Naive B cell (primary cell): ENCODE measurements at places on chromosomes 3 and 15. TPM values are rescaled to one million over a fixed set of nuclear protein-coding genes. Genes with fewer than 3 reads are reported as not detected.

- no peak for DNase-seq
These were observed 10.7 kb downstream of the CNTN6 start for GRCh38 chr3:1103525-1103924.

DNA sequence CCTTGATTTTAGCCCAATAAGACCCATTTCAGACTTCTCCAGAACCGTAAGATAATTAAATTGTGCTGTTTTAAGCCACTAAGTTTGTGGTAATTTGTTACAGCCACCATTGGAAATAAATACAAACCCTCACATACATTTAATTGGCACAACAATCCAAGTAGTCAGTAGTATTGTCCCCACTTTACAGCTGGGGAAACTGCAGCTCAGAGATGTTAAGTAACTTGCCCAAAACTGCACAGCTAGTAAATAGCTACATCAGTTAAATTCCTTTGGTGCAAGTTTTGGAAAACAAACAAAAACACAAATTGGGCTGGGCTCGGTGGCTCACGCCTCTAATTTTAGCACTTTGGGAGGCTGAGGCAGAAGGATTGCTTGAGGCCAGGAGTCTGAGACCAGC lies 13.3 kb upstream of the IREB2 start:
- DNase-seq: no peak

The BCL2A1 gene
- 30.9 TPM for polyA plus RNA-seq

- no peak for DNase-seq
These were observed 113.7 kb upstream of the SMAD3 start for GRCh38 chr15:66951531-66952320.

The INKA1 gene
- 4.3 TPM for polyA plus RNA-seq

The TM2D3 gene
- polyA plus RNA-seq: 32.5 TPM

The SEMA7A gene
- 1.5 TPM for polyA plus RNA-seq

- no peak for DNase-seq
These were observed 562.3 kb downstream of the MCTP2 start for GRCh38 chr15:94793641-94794040.

The PRC1 gene
- polyA plus RNA-seq: 3.5 TPM

GRCh38 chr15:91152896-91153581 lies 53.0 kb downstream of the SV2B start:
- no peak for DNase-seq

DNA sequence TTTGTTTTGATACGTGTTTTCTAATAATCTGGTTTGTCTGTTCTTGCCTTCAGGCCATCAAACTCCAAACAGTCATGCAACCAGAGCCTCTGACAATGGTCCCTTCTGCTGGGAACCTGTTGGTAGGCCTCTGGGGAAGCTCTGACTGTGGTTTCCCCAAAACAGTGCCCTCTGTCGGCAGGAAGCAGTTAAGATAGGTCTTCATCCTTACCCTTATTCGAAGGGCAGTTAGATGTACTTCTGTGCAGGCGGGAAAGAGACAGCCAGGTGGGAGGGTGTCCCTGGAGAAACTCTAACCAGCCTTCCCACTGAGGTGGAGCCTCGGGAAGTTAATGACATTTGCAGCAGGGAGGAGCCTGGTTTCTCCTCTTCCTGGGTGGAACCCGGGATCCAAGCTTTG lies 81.6 kb upstream of the CHMP2B start:
- DNase-seq: no peak

The VGLL3 gene
- not detected for polyA plus RNA-seq

The BBX gene
- 132 TPM for polyA plus RNA-seq

The DPP8 gene
- polyA plus RNA-seq: 53.1 TPM

- DNase-seq: no peak
These were observed 828.4 kb upstream of the DPPA4 start for GRCh38 chr3:110165753-110166152.

GRCh38 chr15:86077070-86077469 lies 2.6 kb upstream of the AGBL1 start:
- DNase-seq: no peak

The GPR62 gene
- not detected for polyA plus RNA-seq

DNA sequence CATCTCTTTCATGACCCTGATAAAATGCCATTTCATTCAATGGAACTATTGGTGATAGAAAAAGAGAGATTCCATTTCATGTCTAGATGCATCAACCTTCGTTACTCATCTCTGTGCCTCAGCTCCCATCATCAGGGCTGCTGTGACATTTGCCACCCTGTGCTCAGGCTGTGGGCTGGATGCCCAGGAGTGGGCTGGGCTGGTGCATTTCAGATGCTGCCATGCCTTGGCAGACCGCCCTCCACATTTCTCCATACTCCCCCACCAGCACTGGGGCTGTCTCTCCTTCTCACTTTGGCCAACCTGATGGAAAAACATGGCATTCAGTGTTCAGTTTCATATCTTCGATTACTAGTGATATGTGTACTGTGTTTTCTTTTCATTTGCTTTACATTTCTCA lies 59.1 kb downstream of the DNASE1L3 start:
- DNase-seq: no peak

GRCh38 chr3:56122911-56123310 lies 345.4 kb downstream of the ERC2 start:
- no peak for DNase-seq

- DNase-seq: no peak
These were observed 988 bp upstream of the RNF168 start for GRCh38 chr3:196504556-196504955.

DNA sequence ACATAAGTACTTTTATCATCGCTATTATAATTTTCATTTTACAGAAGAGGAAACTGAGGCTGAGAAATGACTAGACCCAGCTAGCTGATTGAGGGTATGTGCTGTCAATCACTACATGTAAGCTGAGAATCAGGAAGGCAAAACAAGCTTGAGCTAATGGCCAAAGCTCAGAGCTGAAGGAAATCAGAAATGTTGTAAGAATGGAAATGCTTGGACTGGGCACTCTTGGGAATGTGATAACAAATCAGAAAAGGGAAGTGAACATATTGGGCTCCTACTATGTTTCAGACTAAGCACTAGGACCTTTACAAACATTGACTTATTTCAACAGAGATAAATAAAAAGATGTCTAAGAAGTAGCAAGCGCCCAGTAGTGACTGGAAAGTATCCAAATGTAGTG lies 33.8 kb upstream of the BOC start:
- no peak for DNase-seq

DNA sequence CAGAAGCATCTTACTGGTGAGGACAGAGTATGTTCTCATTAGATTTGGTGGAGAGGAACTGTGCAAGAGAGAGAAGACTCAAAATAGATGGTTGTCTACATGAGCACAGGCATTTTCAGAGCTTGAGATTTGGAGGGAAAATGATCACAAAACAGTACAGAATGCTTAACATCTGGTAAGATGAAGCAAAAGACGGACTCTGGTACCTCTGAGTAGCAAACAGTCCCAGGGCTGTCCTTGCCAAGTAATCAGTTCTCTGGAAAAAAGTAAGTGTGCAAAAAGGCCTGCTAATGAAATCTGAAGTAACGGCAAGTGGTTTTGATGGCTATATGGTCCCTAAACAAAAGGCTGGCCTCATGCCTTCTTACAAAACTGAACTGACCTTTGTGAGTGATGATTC lies 414.2 kb downstream of the CNTN4 start:
- DNase-seq: no peak

DNA sequence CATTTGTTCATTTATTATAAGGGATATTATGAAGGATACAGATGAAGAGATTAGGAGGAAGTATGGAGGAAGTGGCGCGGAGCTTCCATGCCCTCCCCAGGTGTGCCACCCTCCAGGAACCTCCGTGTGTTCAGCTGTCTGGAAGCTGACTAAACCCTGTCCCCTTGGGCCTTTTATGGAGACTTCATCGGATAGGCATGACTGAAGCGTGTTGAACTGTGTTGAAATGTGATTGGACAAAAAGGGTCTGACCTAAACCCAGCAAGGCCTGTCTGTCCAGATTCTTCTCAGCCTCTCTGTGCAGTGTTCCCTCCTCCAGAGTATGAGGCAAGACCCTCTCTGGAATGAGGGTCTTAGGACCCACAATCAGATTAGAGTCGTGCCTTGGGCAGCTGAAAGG lies 31.7 kb downstream of the HACD3 start:
- no peak for DNase-seq

- no peak for DNase-seq
These were observed 32.6 kb downstream of the PRKCD start for GRCh38 chr3:53193466-53194209.

The ATP13A4 gene
- polyA plus RNA-seq: not detected

GRCh38 chr3:12839156-12839946 lies 2.0 kb downstream of the RPL32 start:
- DNase-seq: no peak

The PLXND1 gene
- not detected for polyA plus RNA-seq

The CASR gene
- polyA plus RNA-seq: not detected

GRCh38 chr15:85625856-85626255 lies 168.9 kb downstream of the KLHL25 start:
- DNase-seq: no peak

- DNase-seq: peak; percentile 60
These were observed 89.0 kb downstream of the NFKBIZ start for GRCh38 chr3:101938262-101938847.

DNA sequence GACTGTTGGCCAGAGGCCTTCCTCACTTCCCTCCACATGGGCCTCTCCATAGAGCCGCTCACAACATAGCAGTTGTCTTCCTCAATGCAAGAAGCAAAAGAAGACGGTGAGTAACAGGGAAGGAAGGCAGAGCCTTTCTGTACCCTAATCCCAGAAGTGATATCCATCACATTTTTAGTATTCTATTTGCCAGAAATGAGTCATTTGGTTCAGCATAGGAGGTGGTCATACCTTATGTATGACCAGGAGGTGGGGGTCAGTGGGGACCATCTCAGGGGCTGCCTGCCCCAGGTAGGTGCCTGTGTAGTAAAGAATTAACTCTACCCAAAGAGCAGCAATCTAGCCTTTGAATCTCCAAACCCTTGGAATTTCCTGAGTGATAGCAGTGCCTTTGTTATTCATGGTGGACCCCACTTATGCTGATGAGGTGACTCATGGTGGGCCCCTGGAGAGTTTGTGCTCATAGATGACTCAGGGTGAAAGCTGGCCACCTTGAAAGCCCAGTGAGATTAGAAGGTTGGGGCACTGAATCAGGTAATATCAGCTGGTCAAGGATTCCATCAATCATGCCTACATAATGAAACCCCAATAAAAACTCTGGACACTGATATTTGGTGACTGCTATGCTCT lies 323.9 kb upstream of the IGF1R start:
- no peak for DNase-seq

DNA sequence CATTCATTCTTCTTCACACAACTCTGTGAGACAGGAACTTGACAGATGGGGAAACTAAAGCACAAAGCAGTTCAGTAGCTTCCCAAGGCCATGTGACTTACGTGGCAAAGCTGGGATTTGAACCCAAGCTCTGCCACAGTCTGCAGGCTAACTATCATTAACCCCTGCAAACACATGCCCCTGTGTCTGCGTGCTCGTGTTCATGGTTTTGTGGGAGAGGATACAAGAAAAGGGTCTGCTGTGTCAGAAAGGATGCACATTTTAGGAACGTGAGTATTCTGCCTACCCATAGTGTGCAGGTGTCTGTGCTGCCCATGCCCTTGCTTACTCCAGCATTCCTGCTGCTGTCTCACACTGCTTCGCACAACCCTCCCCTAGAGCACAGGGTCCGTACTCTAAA lies 137.0 kb downstream of the CHDH start:
- DNase-seq: no peak

- no peak for DNase-seq
These were observed 28.7 kb downstream of the SIDT1 start for GRCh38 chr3:113560831-113561623.

DNA sequence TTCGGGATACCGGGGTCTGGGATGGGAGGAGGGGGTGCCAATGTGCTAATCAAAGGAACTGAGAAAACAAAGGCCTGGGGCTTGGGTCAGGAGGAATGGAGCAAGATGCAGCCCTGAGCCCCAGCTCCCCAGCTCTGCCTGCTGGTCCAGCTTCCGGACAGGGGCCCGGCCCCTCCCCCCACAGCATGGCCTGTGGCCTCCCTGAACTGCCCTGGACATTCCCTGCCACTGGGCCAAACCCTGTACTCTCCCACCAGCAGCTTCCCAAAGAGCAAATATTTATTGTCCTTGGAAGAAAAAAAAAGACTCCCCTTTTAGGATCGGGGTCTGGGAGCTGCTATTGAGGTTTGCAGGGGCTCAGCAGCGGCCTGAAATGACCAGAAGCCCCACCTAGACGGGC lies 5.7 kb upstream of the MYL3 start:
- DNase-seq: no peak

The C3orf85 gene
- not detected for polyA plus RNA-seq

The SLC12A1 gene
- polyA plus RNA-seq: not detected

The DAG1 gene
- polyA plus RNA-seq: 4.6 TPM

The PCSK6 gene
- not detected for polyA plus RNA-seq

The ACTC1 gene
- not detected for polyA plus RNA-seq

DNA sequence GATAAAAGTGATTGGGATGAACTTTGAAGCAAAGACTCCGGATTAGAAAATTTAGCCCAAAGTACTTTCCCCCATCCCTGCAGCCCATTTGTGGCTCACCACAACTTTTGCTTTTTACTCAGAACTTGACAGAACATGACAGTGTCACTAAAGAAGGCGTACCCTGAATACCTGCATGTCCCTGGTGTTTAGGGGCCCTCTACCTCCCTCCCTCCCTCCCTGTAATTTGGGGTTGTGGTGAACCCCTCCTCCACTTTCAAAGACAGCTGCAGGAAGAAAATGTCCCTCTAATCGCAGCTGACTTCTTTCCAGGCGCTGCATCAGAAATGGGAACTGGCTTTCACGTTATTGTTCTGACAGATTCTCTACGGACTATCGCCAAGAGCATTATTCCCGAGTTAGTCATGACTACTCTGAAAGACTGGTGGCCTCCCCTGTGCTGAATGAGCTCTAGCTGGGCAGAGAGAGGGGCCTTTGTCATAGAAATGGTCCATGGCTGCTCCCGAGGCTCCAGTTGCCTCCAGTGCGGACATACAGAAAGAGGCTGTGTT lies 93.2 kb upstream of the ARHGEF3 start:
- no peak for DNase-seq

The ANKDD1A gene
- polyA plus RNA-seq: 0.14 TPM

The STRC gene
- not detected for polyA plus RNA-seq

DNA sequence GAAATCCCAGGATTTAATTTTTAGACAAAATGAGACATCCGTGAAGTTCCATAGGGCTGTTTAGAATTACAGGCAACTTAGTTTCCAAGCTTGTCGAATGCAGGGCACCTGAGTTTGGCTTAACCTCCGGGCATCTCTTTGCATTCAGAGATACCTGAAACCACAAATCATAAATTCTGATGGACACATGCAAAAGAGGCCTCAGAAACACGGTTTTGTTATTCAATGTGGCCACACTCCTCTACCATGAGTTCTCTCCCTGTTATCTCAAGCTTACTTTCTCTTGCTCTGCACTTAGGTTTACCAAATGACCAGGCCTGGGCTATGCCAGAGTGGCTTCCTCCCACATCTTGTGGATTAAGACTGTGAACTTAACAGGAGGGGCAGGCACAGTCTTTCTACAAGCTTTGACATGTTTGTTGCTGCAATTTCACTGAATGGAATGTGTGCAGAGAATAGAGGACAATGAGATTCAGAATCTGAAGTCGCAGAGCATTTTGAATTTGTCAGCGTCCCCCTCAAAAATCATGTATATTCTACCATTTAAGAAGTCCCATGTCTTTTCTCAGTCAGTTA lies 137.7 kb downstream of the TPRG1 start:
- no peak for DNase-seq
